ENCODE measurements at places on chromosomes 4 and X.
A peak's percentile ranks its signal among the peaks of the same experiment; 100 is the strongest.

- DNase-seq: no peak
Observed at GRCh38 chr4:139596034-139596683, 40.1 kb upstream of the SETD7 start.

DNA sequence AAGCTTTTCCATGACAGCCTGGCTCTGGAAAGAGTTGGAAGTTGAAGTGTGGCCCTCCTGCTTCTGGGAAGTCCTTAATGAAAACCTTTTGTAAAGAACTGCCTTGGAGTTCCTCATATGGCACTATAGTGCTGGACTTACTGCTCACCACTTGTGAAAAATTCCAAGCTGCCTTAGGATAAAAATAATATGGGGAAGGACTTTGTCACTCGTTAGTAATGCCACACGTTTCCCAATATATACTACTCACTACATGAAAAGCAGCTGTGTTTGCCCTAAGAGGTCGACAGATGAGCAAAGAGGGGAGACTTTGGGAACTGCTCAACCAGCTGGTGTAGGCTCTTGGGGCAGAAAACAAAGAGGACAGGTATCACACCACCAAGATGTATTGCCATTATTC, 11.7 kb downstream of the OPHN1 start:
- no peak for DNase-seq

GRCh38 chrX:78753571-78753970, 6.1 kb downstream of the LPAR4 start:
- DNase-seq: no peak

DNA sequence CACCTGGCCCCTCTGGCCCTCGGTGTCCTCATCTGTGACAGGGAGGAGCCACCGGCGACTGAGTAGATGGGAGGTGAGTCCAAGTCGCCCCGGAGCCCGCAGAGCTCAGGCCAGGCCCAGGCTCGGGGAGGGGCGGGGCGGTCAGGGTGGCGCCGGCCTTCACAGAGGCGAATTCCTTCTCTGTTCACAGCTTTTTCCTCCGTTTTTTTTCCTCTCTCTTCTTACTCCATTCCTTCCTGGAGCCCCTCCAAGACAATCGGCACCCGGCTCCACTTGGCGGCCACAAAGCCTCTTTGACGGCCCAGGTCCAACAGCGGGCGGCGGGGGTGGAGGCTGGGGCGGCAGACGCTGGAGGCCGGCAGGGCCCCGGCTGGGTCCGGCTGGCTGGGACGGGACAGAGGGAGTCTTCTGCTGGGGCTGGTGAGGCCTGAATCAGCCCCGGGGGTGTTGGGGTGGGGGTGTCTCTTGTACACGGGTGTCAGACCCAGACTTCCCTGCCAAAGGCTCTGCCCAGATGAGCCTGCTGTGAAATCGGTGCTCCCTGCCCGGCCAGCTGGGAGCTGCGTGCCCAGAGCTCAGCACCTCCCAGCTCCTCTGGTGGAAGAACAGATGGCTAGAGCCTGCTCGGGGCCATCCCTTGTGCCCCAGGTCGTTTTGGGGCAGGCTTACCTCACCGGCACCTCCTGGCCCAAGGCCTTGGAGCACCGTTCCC, 22.6 kb downstream of the FGFRL1 start:
- DNase-seq: no peak

DNA sequence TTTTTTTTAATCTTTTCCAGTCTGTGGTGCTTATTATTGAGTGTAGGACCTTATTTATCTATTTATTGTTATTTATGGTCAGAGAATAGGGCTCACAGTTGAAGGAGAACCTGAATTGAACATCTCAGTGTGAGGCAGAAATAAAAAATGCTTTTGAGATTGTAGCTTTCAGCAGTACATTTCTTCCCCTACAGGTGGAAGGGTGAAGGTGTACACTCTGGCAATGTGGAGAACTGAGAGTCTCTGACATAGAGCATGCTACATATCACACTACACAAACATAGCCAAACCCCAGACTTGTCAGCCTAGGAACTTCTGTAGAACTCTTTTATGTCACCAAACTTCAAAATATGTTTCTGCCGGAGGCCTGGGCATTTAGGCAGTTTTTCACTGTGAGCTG, 140.2 kb downstream of the STIM2 start:
- DNase-seq: no peak

GRCh38 chr4:44326741-44327140, 121.9 kb downstream of the KCTD8 start:
- no peak for DNase-seq

DNA sequence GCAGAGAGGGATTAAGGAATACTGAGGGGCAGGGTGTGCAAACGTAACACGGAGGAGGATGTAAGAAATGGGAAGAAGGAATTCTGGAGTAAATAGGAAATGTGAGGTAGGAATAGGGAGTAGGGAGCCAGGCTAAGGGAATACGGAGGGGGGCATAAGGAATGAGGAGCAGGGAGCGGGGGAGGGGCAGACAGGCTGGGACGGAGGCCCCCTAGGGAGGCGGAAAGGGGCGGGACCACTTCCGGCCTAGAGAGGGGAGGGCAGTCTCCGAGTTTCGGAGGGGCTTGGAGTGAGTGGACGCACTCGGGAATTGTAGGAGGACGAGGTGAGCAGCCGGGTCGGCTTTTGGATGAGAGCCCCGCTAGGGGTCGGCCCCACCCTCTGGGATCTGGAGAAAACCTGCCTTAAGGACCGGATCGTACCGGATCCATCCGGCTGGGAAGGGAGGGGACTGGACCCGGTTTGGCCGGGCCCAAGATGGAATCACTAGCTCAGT, 612 bp downstream of the MAGED2 start:
- peak; percentile 15 for DNase-seq

DNA sequence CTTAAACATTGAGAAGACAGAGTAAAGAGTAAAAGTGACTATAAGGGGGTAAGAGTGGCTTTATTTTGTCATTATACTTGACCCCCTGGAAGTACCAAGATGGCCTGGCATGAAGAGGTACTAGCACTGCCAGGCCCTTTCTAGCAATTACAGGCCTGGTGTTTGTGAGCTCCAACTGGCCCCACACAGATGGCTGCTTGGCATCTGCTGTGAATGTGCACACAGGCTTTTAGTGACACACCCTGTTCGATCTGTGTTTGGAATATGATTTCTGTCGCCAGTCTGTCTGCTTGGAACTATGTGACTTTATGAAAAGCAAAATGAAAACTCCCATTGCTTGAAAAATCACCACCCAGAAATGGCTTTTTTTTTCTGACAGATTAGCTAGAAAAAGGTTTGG, 123.3 kb downstream of the CLCN4 start:
- no peak for DNase-seq

DNA sequence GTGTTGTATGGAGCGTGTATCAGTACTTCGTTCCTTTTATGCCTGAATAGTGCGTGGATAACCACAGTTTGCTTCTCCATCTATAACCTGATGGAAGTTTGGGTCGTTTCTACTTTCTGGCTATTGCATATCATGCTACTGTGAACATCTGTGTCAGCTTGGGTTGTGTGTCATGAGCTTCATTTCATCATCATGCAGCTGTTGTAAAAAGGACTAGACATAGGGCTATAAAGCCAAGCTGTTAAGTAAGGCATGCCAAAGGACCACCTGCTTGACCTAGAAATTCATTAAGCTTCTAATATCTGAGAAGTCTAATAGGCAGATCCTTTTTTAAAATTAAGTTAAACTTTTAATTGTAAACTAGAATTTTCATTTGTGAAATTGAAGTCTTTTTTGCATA, 18.4 kb downstream of the SMS start:
- no peak for DNase-seq

DNA sequence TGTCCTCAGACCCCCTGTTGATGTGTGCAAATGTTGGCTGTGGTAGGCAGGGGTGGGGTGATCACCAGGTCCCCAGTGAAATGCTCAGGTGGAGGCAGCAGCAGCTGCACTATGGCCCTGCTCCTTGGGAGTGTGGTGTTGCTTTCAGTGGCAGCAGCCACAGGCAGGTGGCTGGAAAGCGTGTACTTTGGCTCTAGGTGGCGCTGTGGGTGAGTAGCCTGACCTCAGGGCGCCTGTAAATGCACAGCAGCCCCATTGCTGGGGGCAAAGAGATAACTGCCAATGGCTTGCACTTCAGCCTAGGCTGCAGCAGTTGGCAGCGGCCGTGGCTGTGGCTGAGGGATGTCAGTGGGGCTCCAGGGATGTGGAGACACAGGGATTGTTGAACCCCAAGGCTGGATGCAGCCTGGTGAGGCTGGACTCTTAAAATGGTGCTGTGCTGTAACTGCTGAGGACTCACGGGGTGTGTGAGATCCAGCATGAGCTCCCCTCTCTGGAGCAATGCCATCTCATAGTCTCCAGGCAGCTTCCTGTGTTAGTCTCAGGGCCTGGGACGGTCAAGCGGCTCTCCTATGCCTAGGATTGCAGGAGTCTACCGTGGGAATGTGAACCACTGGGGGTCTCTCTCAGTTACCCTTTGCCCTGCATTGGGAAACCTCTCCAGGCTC, 421.7 kb upstream of the HTR2C start:
- no peak for DNase-seq

Data from stimulated activated CD8-positive, alpha-beta memory T cell treated with anti-CD3 and anti-CD28 coated beads, Interleukin-2, amount 100 ng/mL, for 1 hour (primary cell).